ENCODE measurements at places on chromosomes 2 and 18. TPM values are rescaled to one million over a fixed set of nuclear protein-coding genes. Genes with fewer than 3 reads are reported as not detected.
A peak's percentile ranks its signal among the peaks of the same experiment; 100 is the strongest.

GRCh38 chr2:228654707-228655106 lies 473.2 kb upstream of the SPHKAP start:
- no peak for DNase-seq

- DNase-seq, result no peak
These were observed 18.6 kb downstream of the NPC1 start for GRCh38 chr18:23567671-23568070.

DNA sequence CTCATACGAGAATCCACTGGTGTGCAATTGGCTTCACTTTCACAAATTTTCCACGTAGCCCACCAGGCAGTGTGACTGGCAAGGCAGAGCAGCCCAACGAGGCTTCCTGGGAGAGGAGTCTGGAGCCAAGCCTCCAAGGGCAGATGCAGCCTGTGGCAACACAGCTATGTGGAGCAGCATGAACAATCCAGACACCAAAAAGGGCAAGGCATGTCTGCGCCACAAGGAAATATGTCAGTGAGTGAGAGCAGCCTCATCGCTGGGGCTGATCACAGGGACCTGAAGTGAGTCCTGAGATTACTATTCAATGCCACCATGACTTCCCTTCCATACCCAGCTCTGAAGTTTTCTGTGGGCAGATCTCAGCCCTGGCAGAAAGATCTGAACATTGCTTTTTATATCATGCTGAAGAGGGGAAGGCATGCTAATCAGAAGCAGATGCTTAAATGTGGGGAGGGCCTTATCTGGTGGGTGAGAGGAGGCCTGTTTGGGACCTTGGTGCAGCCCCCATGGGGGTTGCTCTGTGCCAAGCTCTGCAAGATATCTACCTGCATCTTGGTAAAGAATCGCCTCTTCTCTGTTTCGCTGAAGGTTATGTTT lies 40.0 kb upstream of the PUM2 start:
- no peak for DNase-seq

The LPIN2 gene
- total RNA-seq, result 22.5 TPM

- no peak for DNase-seq
These were observed 18.1 kb downstream of the CCDC141 start for GRCh38 chr2:179031731-179032408.

The RAB27B gene
- 0.44 TPM for total RNA-seq

DNA sequence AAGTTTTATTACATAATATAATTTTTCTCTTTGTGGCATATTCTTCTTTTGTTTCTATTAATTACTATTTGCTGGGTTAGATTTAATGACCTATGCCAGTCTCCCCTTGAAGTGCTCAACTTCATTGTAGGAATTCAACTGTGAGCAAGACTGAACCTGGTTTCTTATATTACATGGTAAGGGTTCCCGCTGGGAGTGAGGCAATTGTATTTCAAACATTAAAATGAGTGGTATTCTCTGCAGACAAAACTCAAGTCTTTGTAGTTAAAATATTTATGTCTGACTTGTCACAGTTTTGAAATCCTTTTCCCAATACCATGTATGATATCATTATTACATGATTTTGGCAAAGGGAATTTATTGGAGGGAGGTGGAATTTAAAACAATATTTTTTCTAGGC lies 278.7 kb downstream of the GULP1 start:
- DNase-seq, result no peak

DNA sequence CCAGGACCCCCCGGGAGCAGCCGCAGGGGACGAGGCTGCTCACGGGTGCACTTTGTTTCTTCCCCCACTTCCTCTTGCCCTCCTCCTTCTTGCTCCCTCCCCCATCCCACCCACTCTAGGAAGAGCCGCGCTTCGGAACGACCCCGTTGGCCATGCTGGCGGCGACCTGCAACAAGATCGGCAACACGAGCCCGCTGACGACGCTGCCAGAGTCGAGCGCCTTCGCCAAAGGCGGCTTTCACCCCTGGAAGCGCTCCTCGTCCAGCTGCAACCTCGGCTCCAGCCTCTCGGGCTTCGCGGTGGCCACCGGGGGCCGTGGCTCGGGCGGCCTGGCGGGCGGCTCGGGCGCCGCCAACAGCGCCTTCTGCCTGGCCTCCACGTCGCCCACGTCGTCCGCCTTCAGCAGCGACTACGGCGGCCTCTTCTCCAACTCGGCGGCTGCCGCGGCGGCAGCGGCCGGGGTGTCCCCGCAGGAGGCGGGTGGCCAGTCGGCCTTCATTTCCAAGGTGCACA lies 1.3 kb downstream of the SP9 start:
- peak; percentile 41 for DNase-seq

DNA sequence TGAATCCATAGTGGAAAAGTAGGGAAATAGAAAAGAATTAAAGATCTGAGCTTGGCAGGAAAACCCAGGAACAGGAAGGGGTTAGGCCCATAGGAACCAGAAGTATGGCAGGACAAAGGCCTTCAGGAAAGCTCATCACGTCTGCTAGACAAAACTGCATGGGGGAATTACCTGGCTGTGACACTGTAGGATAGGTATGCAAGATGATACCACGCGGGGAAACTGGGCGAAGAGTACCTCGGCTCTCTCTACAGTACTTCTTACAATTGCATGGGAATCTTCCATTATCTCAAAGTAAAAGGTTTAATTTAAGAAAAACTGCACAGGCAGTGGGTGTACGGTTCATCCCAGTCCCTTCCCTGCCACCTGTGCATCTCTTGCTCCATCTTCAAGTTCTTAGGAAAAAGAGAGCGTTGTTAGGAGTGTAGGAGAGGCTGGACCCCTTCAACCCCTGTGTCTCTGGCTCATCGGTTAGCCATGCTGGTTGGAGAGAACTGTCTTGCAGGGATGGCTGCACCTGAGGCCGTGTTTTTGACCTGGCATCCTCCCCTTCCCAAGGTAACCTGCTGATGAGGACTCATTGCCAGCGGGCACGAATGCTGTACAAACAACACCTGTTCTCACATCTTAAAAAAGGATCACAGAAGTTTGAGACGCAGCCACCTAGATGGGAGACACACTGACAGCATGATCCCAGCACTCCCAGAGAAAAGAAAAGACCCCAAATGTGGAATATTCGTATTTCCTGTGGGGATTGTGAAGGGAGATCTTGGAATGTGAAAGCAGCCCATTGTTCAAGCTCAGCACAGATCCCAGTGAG lies 120.5 kb upstream of the COPS8 start:
- DNase-seq, result no peak

GRCh38 chr2:215466097-215466909 lies 30.4 kb upstream of the FN1 start:
- no peak for DNase-seq

DNA sequence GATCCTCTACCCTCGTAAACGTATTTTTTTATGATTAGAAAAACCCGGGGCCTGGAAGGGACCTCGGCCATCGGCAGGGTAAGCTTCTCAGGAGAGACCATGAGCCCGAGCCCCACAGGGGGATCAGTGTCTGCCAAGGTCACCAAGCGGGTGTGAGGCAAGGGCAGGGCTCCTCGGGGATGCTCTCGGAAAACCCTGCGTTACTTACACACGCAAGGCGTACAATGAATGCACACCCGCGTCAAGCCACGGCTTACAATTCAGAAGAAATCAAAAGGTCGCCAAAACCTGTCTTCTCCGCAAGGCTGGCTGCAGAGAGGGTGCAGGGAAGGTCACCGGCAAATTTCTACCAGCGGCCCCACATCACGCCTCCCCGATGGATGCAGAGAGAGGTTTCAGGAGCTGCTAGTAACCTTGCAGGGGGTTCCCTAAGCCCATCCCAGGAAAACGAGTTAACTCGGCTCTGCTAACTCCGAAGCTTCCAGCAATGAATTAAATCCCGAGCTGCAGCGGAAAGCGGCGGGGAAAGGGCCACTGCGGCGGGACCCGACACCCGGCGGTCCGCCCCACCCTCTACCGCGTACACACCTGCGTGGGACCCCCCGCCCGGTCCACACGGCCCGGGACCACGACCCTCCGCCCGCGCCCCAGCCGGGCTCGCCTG lies 638 bp downstream of the ST3GAL5 start:
- no peak for DNase-seq

The CHRNG gene
- not detected for total RNA-seq

DNA sequence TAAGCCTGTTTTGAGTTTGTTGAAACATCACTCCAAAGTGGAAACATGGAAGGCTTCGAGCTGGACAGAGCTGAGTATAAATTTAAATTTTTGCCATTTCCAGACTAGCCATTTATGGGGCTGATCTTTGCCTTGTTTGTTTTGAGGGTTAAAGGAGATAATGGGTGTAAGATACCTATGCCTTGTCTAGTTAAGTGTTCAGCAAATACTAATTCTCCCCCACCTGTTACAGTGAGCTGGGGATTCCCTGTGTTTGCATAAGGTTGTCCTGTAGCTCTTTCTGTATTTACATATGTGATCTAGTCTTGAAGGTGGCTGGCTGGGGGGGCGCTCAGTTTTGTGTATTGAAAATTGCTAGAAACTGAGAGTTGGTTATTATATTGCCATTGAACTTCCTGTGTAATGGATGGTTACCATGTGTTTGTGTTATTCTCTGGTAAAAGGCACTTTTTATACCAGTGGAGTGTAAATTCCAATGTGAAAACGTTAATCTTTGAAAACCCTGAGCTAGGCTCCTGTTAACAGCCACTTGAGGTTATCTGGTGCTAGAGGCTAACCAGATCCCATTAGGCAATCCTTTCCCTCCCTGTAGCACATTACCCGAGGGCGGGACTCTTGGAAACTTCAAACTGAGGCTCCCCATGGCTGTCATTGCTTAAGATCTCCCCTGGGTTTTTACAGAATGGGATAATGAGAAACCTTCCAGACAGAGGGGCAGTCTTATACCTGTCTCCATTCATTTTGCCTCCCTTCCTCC lies 26.7 kb downstream of the TANC1 start:
- DNase-seq, result no peak

The ABCG8 gene
- total RNA-seq, result not detected

GRCh38 chr2:73072416-73072815 lies 904 bp upstream of the SFXN5 start:
- DNase-seq, result no peak

- DNase-seq, result no peak
These were observed 143.7 kb downstream of the MC4R start for GRCh38 chr18:60228609-60229595.

The SRD5A2 gene
- total RNA-seq, result not detected

GRCh38 chr2:180991820-180992219 lies 11.4 kb downstream of the UBE2E3 start:
- DNase-seq, result no peak

GRCh38 chr18:43004421-43004820 lies 111.1 kb downstream of the RIT2 start:
- DNase-seq, result no peak

DNA sequence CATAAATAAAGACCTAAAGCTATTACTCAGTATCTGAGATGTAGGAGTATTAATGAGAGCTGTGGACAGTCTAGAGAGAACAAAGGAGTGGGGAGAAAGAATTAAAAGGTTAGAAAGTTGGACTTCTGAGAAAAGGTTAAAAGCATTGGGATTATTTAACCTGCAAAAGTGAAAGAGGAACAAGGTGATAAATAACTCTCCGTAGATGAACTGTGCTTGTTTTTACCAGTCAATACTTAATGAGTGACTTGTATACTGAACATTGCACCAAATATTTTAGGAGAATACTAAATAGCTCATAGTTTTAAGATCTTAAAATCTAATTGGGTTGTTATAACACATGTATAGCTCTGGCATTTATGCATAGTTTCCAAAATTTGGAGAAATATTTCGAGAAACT lies 137.5 kb downstream of the GPD2 start:
- no peak for DNase-seq

DNA sequence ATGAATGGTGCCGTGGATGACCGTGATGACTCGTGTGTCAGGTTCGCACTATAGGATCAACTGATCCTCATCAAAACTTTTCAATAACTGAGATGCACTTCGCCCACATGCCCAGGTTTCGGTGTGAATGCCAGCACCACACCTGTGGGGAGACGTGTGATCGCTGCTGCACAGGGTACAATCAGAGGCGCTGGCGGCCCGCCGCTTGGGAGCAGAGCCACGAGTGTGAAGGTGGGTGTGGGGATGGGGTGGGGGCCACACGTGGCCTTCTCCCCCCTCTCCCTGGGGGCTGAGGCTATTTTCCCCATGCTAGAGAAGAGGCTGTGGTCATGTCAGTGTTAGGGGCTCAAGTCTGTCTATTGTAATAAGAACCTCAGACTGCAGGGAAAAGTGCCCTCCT lies 69.0 kb downstream of the LAMA3 start:
- no peak for DNase-seq

- no peak for DNase-seq
These were observed 40.6 kb upstream of the CCBE1 start for GRCh38 chr18:59737776-59738300.

DNA sequence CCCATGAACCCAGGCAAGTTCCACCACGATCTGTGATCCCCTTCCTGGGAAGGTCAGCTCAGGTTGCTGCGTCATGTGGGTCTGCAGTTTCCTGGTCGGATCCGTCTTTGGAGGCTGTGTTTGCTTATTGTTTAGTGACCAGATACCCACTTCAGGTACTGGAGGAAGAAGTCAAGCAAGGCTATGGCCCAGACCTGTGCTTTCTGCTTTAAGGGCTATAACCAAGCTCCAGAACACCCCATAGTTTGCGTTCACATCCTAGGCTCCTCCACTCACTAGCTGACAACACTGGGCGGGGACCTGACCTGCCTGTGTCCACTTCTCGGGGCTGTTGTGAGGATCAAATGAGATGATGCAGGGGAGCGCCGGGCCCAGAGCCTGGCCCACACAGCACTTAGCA lies 44.0 kb downstream of the MAL start:
- no peak for DNase-seq

DNA sequence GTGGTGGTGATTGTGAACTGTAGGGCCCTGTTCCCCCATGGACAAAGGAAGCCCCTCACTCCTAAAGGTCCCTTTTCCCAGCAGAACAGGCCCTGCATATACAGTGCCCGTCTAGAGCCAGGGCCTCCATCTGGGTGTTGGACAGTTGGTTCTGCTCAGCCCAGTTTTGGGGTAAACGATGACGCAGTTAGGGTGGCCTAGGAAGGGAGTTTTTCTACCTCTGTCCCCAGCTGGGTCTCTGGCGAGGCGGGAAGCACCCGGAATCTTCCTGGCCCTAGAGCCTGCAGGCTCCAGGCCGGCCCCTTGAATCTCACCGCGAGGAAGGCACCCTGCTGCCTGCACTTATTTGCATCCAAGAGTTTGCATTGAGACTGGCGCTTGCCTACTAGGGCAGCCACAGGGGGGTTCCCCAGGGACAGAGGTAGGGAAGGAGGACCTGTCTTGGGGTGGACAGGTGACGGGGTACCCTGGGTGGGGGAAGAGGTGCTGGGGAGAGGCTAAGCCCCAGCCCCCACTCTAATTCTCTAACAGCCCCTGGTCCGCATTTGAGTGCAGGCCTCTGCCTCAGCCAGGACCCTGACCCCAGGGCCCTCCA lies 529 bp upstream of the MTA3 start:
- peak; percentile 36 for DNase-seq

All from neural crest cell (in vitro differentiated cells).